ENCODE measurements at places on chromosomes 3 and 15. TPM values are rescaled to one million over a fixed set of nuclear protein-coding genes. Genes with fewer than 3 reads are reported as not detected.

Gene PCLAF
- polyA plus RNA-seq, result 0.16 TPM

Gene OXTR
- not detected for polyA plus RNA-seq

Gene CBLB
- 32.1 TPM for polyA plus RNA-seq

Gene UNC45A
- 53.4 TPM for polyA plus RNA-seq

Gene CD200
- polyA plus RNA-seq, result 0.79 TPM

Gene NPAP1
- polyA plus RNA-seq, result not detected

Gene VGLL4
- 19.3 TPM for polyA plus RNA-seq

Gene CLRN1
- not detected for polyA plus RNA-seq

Gene CSTA
- not detected for polyA plus RNA-seq
